ENCODE measurements at places on chromosomes 16 and 17. TPM values are rescaled to one million over a fixed set of nuclear protein-coding genes. Genes with fewer than 3 reads are reported as not detected.
A peak's percentile ranks its signal among the peaks of the same experiment; 100 is the strongest.

DNA sequence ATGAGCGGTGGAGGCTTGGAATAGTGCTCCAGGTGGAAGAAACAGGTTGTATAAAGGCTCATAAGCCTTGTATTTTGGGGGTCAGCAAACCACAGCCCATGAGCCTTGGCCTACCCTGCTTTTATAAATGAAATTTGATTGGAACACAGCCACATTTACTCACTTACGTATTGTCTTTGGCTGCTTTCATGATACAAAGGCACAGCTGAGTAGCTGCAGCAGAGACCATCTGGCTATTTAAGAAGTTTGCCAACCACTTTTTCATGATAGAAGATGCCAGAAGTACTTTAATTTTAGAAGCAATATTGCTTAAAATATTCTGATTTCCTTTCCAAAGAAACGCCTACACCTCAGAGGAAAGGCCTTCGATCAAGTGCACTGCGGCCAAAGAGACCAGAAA is 73.8 kb downstream of the C17orf58 start:
- no peaks in the 10 kb centered on the region for H3K4me1 ChIP-seq
- DNase-seq, result no peak
- H3K36me3 ChIP-seq, result peaks cover 90% of the 10 kb centered on the region
- H3K4me3 ChIP-seq, result no peak overlapping the region
- no peak overlapping the region for H3K27ac ChIP-seq
- no peaks in the 10 kb centered on the region for H3K27me3 ChIP-seq

GRCh38 chr17:3835410-3836229 is 10.4 kb downstream of the NCBP3 start:
- H3K36me3 ChIP-seq, result peaks cover 10% of the 10 kb centered on the region
- no peak overlapping the region for H3K4me3 ChIP-seq
- H3K4me1 ChIP-seq, result no peaks in the 10 kb centered on the region

DNA sequence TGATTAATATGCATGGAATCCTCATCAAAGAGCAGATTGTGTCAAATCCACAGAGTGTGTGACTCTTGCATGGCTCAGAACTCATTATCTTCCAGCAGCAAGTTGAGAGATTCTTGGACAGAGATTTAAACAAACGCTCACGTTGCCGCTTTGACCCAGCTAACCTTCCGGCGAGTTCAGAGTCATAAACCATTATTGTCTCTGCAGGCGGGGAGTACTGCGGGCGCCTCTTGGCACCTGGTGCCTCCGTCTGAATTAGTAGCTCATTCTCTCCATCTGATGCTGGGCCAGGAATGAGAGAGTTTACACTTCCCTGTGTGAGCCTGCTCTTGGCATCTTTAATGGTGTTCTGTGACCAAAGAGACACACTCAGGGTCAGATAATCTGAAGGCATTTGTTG is 138.6 kb upstream of the WSCD1 start:
- no peak for DNase-seq
- H3K4me1 ChIP-seq, result no peaks in the 10 kb centered on the region
- H3K4me3 ChIP-seq, result no peak overlapping the region
- H3K27ac ChIP-seq, result no peak overlapping the region
- H3K27me3 ChIP-seq, result no peaks in the 10 kb centered on the region

Gene TBC1D26
- not detected for total RNA-seq

GRCh38 chr16:10664720-10665126 is 30.0 kb downstream of the TEKT5 start:
- no peak overlapping the region for H3K27ac ChIP-seq
- H3K4me1 ChIP-seq, result peaks cover 11% of the 10 kb centered on the region
- H3K27me3 ChIP-seq, result no peaks in the 10 kb centered on the region
- DNase-seq, result no peak
- no peak overlapping the region for H3K4me3 ChIP-seq

GRCh38 chr16:2285731-2286191 is 17.8 kb upstream of the RNPS1 start:
- no peaks in the 10 kb centered on the region for H3K36me3 ChIP-seq
- H3K4me3 ChIP-seq, result no peak overlapping the region
- no peaks in the 10 kb centered on the region for H3K27me3 ChIP-seq
- no peak for DNase-seq
- H3K4me1 ChIP-seq, result no peaks in the 10 kb centered on the region

DNA sequence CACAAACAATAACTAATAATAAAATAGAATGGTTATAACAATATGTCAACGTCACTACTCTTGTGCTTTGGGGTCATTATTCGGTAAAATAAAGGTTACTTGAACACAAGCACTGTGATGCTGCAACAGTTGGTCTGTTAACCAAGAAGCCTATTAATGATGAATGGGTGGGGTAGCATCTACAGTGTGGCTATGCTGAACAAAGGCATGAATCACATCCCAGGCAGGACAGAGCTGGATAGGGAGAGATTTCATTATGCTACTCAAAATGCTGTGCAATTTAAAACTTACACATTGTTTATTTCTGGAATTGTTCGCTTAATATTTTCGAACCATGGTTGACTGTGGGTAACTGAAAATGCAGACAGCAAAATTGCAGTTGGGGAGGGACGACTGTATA is 9.1 kb upstream of the HS3ST2 start:
- no peaks in the 10 kb centered on the region for H3K27me3 ChIP-seq
- DNase-seq, result no peak
- H3K4me1 ChIP-seq, result no peaks in the 10 kb centered on the region

- DNase-seq, result peak; percentile 94
- H3K27me3 ChIP-seq, result no peaks in the 10 kb centered on the region
- peaks cover 70% of the 10 kb centered on the region for H3K4me1 ChIP-seq
These were observed 660 bp upstream of the PRRT2 start for GRCh38 chr16:29811170-29811895.

DNA sequence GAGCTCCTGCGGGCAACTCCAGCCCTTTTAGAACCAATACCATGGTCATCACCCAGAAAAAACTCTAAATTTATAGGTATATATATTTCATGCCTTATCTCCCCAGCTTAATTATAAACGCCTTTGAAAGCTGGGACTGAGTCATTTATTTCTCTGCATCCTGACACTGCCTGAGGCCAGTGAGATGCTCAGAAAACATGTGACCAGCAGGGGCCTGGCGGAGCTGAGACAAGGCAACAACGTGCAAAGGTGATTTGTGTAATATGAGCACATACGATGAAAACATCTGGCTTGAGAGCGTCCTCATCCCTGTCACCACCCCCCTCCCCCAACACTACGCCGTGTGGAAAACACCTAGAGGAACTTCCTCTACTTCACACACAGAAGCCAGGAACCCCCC is 22.7 kb downstream of the NXN start:
- no peak overlapping the region for H3K4me3 ChIP-seq
- H3K27me3 ChIP-seq, result peaks cover 1% of the 10 kb centered on the region
- H3K27ac ChIP-seq, result no peak overlapping the region
- H3K36me3 ChIP-seq, result no peaks in the 10 kb centered on the region
- no peak for DNase-seq

DNA sequence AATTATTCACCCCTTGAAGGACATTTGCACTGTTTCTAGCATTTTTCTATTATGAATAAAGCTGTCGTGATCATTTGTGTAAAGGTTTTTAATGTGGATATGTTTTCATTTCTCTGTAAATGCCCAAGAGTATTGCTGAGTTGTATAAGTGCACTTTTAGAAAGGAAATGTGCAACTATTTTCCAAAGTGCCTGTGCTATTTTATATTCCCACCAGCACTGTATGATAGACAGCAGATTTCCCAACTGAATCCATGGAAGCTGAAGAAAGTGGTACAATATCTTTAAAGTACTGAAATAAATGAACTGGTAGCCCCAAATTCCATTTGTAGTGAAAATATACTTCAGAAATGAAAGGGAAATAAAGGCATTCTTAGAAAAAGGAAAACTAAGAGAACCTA is 238.4 kb downstream of the BCAS3 start:
- no peak overlapping the region for H3K27ac ChIP-seq
- no peak overlapping the region for H3K4me3 ChIP-seq
- H3K4me1 ChIP-seq, result no peaks in the 10 kb centered on the region
- DNase-seq, result no peak

GRCh38 chr17:78729641-78730040 is 52.4 kb downstream of the CYTH1 start:
- no peak overlapping the region for H3K4me3 ChIP-seq
- no peaks in the 10 kb centered on the region for H3K36me3 ChIP-seq
- DNase-seq, result no peak
- H3K4me1 ChIP-seq, result peaks cover 24% of the 10 kb centered on the region
- H3K27ac ChIP-seq, result no peak overlapping the region

DNA sequence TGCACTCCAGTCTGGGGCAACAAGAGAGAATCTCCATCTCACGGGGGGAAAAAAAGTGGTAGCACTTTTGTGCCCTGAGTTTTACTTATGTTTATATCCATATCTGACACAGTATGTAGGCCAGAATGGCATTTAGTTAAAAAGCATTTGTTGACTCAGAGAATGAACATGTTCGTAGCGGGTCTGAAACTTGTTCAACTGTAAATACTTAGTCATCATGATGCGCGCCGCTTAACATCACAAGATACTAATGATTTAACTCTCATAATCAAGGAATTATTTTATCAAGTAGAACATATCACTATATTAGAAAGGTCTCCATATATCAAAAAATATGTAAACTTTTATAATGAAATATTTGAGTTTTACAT is 55.3 kb upstream of the ITGA2B start:
- H3K27me3 ChIP-seq, result no peaks in the 10 kb centered on the region
- H3K4me3 ChIP-seq, result no peak overlapping the region
- H3K27ac ChIP-seq, result no peak overlapping the region
- H3K36me3 ChIP-seq, result peaks cover 5% of the 10 kb centered on the region
- no peak for DNase-seq

DNA sequence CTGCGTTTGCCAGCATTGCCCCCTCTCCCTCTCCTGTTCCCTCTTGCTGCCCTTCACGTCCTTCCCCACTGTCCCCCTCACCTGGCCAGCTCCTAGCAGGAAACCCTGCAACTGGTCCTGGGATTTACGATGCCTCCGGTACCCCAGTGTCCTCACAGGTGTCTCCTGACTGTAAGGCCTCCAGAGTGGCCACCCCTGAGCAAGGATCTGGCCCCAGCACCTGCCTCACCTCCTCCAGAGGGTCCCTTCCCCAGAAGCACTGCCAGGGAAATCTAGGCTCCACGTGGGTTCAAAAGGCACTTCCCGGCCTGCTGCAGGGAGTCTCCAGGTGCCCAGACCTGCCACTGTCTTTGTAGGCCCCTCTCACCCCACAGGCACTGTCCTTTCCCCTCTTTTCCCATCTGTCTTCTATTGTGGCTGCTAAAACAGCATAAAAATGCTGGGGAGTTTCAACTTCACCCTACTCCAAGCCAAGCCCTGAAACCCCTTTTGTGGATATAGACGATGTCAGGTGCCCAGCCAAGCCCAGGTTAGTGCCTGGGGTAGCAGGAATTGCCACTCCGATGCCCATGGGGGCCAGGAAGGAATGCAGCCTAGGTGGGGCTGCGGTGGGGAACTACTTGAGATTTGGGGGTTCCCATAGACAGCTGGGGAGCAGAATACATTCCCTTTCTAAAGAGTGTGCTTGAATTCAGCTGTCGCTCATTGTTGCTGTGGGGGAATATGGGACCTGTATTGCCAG is 25.7 kb downstream of the RAB11FIP4 start:
- no peaks in the 10 kb centered on the region for H3K36me3 ChIP-seq
- no peak overlapping the region for H3K4me3 ChIP-seq
- peak overlapping the region; percentile 63 for H3K27ac ChIP-seq
- DNase-seq, result no peak
- H3K4me1 ChIP-seq, result peaks cover 46% of the 10 kb centered on the region

DNA sequence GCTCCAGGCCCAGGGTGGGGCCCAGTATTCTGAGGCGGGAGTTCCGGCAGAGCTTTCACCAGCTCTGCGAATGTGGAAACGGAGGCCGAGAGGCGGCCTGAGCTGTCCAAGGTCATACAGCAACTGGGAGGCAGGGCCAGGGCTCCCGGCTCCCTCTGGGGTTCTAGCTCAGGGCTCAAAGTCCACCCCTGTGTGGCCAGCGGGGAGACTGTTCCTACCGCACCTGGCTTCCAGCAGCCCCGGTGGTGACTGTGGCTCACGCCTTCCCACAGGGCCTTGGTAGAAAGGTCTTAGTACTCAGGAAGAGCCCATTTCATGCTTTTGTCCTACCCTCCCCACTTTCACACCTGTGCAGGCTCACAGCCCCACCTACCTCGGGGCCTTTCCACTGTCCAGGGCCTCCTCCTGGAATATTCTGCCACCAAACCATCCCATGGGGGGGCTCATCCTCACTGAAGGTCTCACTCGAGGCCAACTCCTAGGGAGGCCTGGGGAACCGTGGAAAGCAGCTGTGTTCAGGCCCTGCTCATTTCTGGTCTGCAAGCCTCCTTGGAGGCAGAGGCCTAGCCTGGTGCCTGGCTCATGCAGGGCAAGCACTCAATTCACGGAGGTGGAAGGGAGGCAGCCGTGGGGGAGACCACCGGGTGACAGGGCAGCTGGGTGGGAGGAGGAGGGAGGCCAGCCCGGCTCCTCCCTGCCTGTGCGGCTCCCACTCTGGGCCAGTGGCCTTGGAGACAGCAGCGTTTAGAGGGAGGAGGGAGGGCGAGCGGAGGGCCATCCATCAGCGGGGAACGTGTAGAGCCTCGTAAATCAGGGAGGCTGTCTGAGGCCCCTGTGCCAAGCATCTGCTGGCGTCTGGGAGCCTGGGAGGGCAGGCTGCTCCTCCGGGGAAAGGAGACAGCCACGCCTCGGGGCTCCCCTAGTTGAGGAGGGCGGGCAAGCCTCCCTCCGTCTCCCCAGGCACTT is 12.7 kb upstream of the DOC2B start:
- no peaks in the 10 kb centered on the region for H3K36me3 ChIP-seq
- no peak for DNase-seq
- H3K4me3 ChIP-seq, result no peak overlapping the region
- no peaks in the 10 kb centered on the region for H3K4me1 ChIP-seq
- H3K27me3 ChIP-seq, result no peaks in the 10 kb centered on the region

DNA sequence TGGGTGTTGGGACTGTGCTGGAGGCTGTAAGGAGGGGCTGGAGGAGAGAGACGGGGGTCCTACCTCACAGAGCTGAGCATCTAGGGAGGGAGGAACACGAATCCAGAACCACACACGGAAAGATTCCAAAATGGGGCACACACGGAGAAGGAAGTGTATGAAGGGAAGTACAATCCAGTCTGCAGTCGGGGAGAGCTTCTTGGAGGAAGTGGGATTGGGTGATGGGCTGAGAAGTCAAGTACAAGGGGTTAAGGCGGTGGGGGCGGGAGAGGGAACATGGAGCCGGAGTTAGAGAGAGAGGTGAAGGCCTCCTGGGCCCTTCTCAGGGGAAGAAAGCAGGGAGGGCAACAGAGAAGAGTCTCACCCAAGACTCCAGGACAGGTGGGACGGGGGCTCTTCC is 107.5 kb upstream of the CREBBP start:
- DNase-seq, result no peak
- H3K36me3 ChIP-seq, result no peaks in the 10 kb centered on the region
- H3K27ac ChIP-seq, result no peak overlapping the region
- H3K27me3 ChIP-seq, result no peaks in the 10 kb centered on the region

Gene TBC1D3K
- not detected for total RNA-seq

GRCh38 chr17:7836596-7837407 is 2.8 kb downstream of the KDM6B start:
- DNase-seq, result peak; percentile 94
- H3K27ac ChIP-seq, result peak overlapping the region; percentile 98
- H3K36me3 ChIP-seq, result no peaks in the 10 kb centered on the region
- peaks cover 62% of the 10 kb centered on the region for H3K4me1 ChIP-seq

Gene GRAP
- total RNA-seq, result 4.6 TPM

Measured in tibial nerve (tissue), 4 donors.